ENCODE measurements at places on chromosomes 12 and 14. TPM values are rescaled to one million over a fixed set of nuclear protein-coding genes. Genes with fewer than 3 reads are reported as not detected.

DNA sequence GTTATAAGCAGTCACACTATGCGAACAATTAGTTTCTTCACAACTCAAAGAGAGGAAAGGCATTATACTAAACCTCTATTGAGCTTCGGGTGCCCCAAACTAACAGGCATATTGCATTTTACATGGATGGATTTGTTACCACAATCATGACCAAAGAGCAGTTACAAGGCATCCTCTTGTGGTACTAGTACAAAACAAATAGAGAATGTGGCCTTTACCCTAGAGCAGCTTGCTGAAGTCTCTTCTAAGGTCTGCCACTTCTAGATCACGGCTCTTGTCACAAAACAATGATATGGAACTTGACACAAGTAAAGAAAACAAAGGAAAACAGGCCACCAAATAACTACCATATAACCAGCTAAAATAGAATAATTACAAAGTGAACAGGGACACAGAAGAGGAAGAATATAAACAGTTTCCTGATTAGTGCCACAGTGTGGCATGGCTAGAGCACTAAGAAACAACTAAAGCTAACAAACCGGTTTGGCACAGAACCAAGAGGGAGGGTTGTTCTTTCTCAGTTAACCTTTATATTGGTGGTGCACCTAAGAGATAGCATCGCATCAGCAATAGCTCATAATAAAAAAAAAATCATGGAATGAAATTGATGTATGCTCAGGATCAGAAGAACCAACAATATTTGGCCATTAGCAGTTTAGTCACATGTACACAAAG, 209.7 kb upstream of the ATP2B1 start:
- no peak for DNase-seq
- no peak overlapping the region for H3K4me3 ChIP-seq
- H3K36me3 ChIP-seq, result no peaks in the 10 kb centered on the region
- no peak overlapping the region for H3K27ac ChIP-seq
- H3K27me3 ChIP-seq, result no peaks in the 10 kb centered on the region
- H3K4me1 ChIP-seq, result no peaks in the 10 kb centered on the region

Gene VRTN
- total RNA-seq, result not detected

Gene RFX4
- not detected for total RNA-seq

- no peak for DNase-seq
- H3K27me3 ChIP-seq, result no peaks in the 10 kb centered on the region
- H3K4me1 ChIP-seq, result peaks cover 68% of the 10 kb centered on the region
- H3K4me3 ChIP-seq, result no peak overlapping the region
- peak overlapping the region; percentile 5 for H3K27ac ChIP-seq
Measured at GRCh38 chr14:100105357-100106169, 40.3 kb downstream of the EVL start.

Gene PRH2
- not detected for total RNA-seq

DNA sequence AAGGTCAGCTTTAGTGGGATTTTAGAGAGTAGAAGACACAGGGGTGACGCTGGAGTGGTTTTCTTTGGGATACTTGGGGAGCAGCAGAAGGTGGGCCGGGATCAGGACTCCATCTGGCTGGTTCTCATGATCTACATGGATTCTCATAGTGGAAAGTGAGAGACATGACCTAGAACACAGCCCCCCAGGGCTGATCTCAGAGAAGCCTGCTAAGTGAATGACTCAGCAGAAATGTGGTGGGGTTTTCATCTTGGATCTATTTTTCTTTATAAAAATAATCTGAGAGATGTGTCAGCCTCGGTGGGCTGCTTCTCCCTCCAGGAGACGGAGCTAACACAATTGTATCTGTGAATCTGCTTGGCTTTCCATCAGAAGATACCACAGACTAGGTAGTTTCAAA, 484.4 kb downstream of the TMEM121 start:
- DNase-seq, result no peak
- no peaks in the 10 kb centered on the region for H3K27me3 ChIP-seq
- H3K36me3 ChIP-seq, result no peaks in the 10 kb centered on the region
- no peaks in the 10 kb centered on the region for H3K4me1 ChIP-seq
- H3K4me3 ChIP-seq, result no peak overlapping the region

- no peaks in the 10 kb centered on the region for H3K27me3 ChIP-seq
- H3K4me1 ChIP-seq, result peaks cover 38% of the 10 kb centered on the region
- H3K4me3 ChIP-seq, result no peak overlapping the region
- DNase-seq, result peak; percentile 82
- H3K27ac ChIP-seq, result peak overlapping the region; percentile 70
Measured at GRCh38 chr12:7989827-7990491, 42.6 kb upstream of the FOXJ2 start.

DNA sequence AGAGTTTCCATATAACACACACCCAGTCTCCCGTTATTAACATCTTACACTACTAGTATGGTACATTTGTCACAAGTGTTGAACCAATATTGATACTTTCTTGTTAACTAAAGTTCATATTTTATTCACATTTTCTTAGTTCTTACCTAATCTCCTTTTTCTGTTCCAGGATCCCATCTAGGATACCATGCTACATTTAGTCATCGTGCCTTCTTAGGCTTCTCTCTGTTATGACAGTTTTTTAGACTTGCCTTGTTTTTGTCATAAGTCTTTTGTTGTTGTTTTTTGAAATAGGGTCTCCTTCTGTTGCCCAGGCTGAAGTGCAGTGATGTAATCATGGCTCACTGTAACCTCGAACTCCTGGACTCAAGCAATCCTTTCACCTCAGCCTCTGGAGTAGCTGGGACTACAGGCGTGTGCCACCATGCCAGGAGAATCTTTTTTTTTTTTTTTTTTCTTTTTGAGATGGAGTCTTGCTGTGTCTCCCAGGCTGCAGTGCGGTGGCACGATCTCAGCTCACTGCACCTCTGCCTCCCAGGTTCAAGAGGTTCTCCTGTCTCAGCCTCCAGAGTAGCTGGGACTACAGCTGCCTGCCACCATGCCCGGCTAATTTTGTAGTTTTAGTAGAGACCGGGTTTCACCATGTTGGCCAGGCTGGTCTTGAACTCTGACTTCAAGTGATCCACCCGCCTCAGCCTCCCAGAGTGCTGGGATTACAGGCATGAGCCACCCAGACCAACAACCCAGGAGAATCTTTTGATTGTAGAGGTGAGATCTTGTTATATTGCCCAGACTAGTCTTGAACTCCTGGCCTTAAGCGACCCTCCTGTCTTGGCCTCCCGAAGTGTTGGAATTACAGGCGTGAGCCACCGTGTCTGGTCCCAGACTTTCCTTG, 59.1 kb upstream of the HECTD1 start:
- H3K4me1 ChIP-seq, result peaks cover 38% of the 10 kb centered on the region
- no peak overlapping the region for H3K27ac ChIP-seq
- H3K27me3 ChIP-seq, result no peaks in the 10 kb centered on the region
- no peak overlapping the region for H3K4me3 ChIP-seq
- no peak for DNase-seq
- no peaks in the 10 kb centered on the region for H3K36me3 ChIP-seq

Gene FAIM2
- total RNA-seq, result 2.9 TPM

GRCh38 chr14:64459405-64460136, 5.7 kb upstream of the AKAP5 start:
- H3K4me3 ChIP-seq, result no peak overlapping the region
- H3K36me3 ChIP-seq, result peaks cover 15% of the 10 kb centered on the region
- peaks cover 4% of the 10 kb centered on the region for H3K4me1 ChIP-seq

- no peak for DNase-seq
- no peaks in the 10 kb centered on the region for H3K27me3 ChIP-seq
- H3K27ac ChIP-seq, result no peak overlapping the region
- no peaks in the 10 kb centered on the region for H3K36me3 ChIP-seq
- no peak overlapping the region for H3K4me3 ChIP-seq
Measured at GRCh38 chr12:116076399-116076798, 201.1 kb downstream of the MED13L start.
